Suppressor macrophage treated with lipopolysaccharide for 4 hours (primary cell): ENCODE measurements at places on chromosomes 6 and 20.

DNA sequence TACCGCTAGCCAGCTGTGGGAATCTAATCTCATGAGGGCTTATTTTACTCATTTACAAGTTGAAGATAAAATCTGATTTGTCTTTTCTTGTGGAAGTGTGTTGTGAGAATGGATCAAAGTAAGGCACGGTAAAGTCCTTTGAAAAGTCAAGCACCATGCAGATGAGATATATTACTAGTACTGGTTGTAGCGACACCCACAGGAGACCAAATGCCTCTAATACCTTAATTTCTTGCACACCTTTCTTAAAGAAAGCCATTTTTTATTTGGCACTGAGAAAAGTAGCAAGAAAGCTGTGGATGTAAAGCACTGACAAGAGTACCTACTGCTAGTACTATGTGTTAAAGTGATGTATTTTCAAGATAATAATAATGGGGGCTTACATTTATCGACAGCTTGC, 191.0 kb upstream of the MMS22L start:
- DNase-seq = no peak

GRCh38 chr20:20664795-20665589, 47.5 kb downstream of the RALGAPA2 start:
- DNase-seq = peak; percentile 38

DNA sequence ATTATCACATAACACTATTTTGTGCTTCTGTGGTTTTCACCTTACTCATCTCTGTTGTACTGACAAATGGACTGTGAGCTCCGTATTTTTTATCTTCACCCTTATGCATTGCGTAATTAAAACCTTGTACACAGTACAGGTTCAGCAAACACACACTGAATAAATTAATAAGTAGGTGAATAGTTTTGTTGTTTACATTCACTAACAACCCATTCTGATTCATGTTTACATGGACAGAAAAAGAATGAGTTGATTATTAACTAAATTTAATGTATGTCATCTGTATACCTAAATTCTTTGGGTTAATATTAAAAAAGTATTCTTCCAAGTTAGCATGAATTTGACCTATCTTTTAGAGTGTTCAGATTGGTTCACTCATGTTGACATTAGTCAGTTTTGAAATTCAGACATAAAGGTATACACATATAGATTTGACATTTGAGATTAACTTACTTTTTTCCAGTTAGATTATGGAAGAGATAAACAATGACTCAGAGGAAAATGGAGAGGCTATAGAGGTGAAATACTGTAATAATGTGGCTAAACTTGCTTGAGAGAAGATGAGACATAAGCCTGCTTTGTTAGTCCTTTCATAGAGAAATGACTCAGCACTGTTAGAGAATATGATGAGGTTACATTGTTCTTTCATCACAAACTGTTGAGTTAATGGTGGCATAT, 541.7 kb upstream of the FLRT3 start:
- DNase-seq = no peak

DNA sequence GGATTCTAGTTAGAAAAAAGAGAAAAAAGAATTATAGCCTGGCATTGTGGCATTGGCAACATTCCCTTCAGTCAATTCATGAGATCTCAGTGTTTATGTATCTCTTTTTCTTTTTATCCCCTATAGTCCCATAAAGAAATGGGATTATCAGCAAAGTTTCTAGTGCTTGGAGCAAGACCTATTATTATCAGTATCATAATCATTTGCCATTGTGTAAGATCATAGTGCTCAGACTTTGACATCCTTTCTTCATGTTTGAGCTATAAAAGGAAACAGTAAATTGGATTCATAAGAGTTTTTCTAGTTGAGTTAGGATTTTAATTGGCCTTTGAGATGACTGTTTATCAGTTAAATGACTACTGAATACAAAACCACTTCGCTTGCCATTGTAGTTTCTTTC, 295.6 kb downstream of the GRIK2 start:
- DNase-seq = no peak

DNA sequence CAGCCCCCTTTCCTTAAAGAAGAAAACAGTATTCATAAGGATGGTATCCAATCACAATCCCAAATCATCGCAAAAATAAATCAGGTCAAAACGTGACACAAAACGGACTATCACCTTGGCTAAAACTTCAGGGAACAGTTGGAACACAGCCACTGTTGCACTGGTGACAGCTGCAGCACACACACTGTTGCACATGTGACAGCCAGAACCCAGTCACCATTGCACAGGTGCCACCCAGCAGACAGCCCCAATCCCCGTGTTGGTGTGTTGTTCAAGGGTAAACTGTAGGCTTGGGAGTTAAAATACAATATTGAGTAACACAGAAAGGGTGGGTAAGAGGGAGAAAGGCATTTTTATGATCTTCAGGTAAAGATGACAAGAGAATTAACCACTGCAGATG, 15.8 kb downstream of the PSMB1 start:
- DNase-seq = no peak

GRCh38 chr6:31525932-31526591, 2.7 kb upstream of the MCCD1 start:
- no peak for DNase-seq
